Activated CD4-positive, alpha-beta T cell treated with anti-CD3 and anti-CD28 coated beads, Interleukin-2, amount 50 U/mL, for 24 hours (primary cell): ENCODE measurements at places on chromosomes 4 and X.
A peak's percentile ranks its signal among the peaks of the same experiment; 100 is the strongest.

GRCh38 chr4:101101072-101101471, 246.3 kb downstream of the PPP3CA start:
- no peak for DNase-seq

GRCh38 chr4:101331017-101331416, 16.3 kb downstream of the PPP3CA start:
- no peak for DNase-seq

- DNase-seq: no peak
Observed at GRCh38 chr4:40845154-40845835, 95.5 kb downstream of the NSUN7 start.

GRCh38 chr4:112282860-112283667, 2.6 kb downstream of the TIFA start:
- DNase-seq: no peak

- no peak for DNase-seq
Observed at GRCh38 chrX:1072637-1073377, 139.6 kb downstream of the CRLF2 start.

DNA sequence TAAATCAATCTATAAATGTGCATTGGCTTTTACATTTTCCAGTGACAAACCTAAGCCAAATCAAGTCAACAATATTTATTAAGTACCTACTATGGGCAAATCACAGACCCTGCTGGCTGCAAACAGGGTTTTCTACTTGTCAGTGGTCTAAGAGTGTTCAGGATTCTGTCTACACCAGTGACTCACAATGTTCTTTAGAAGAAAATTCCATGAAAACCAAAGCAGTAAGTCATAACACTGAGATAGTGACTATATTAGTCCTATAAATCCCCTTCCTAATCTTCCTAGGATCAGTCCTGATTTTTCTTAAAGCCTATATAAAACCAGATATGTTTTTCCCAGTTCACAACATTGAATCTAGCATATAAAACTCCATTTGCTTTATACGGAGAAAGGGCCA, 69.7 kb downstream of the PPP3CA start:
- DNase-seq: no peak

DNA sequence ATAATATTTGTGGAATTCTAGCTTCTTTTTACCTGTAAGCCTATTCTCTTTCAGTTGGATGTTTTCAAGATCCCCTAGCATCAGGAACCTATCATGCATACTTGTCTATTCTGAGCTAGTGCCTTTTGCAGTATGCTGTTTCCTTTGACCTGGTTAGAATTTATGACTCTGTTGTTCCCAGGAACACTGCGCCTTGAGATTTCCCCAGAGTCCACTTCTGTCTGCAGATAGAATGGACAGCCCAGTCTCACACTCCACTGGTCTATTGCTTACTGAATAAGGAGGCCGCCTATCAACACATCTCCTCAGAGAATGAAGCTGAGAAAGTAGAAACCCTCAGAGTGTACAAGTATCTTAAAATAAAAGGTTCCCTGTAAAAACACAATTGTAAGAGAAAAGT, 465.1 kb upstream of the GALNTL6 start:
- DNase-seq: no peak

DNA sequence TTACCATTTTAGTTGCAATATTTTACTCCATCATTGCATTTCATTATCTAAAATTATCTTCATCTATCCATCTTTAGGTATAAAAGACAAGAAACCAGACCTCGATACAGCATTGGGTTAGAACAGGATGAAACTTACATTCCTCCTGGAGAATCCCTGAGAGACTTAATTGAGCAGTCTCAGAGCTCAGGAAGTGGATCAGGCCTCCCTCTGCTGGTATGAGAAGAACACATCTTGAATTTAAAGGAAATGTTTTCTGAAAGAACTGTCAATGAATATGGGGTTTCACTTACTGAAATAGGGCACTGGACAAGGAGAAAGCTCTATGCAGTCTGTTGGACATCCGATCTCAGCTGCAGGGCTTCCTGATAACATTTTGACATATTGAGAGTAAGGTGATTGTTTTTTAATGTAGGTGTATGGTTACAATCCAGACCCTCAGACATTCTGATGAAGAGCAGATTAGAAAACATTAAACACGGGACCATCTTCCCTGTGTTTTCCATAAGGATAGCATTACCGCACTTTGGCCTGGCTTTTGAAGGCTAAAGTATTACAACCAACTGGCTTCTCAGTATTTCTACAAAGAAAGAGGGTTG, 367.2 kb downstream of the BMPR1B start:
- DNase-seq: no peak

DNA sequence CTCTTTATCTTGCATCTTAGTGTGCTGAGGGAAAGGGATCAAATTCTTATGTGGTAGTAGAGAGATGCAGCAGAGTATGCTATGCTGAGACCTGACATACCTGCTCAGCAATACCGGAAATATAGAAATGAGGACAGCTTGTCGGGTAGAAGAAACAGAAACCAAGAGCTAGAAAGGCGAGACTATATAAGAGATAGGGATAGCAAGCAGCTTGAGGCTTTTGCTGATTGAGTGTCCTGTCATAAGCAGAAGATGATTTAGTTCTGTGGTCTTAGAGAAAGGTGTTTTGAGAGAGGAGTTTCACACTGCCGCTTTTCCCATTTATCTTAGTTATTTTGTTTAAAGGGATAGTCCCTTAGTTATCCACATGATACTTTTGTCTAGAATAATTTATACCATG, 31.7 kb downstream of the USP9X start:
- DNase-seq: no peak

- DNase-seq: no peak
Observed at GRCh38 chr4:14178421-14178820, 550.9 kb upstream of the BOD1L1 start.

DNA sequence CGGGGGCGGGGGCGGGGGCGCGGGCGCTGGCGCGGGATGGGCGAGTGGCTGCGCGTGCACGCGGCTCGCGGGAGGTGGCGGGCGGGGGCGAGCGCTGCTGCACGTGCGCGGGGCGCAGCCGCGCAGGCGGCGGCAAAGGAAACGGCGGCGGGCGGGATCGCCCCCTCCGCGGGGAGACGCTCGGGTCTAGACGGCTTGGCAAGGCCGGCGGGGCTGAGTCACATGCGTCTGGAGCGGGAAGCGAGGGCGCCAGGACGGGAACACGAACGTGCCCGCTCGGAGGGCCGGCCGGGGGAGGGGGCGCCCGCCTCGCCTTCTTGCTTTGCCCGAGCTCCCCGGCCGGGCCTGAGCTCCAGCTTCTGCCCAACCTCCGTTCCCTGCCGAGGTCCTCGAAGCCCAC, 4.3 kb upstream of the HAUS7 start:
- no peak for DNase-seq

GRCh38 chr4:145189981-145190380, 9.6 kb upstream of the OTUD4 start:
- no peak for DNase-seq

- DNase-seq: no peak
Observed at GRCh38 chr4:52572936-52573485, 86.1 kb downstream of the USP46 start.

- no peak for DNase-seq
Observed at GRCh38 chrX:85620466-85620865, 241.0 kb upstream of the POF1B start.

- no peak for DNase-seq
Observed at GRCh38 chr4:177427192-177427591, 15.0 kb downstream of the AGA start.

- no peak for DNase-seq
Observed at GRCh38 chr4:138408758-138409157, 166.6 kb upstream of the SLC7A11 start.

- no peak for DNase-seq
Observed at GRCh38 chr4:10622728-10623127, 61.8 kb downstream of the CLNK start.

GRCh38 chrX:73289039-73289438, 74.4 kb upstream of the NAP1L2 start:
- no peak for DNase-seq

GRCh38 chr4:30450474-30450873, 269.7 kb upstream of the PCDH7 start:
- DNase-seq: no peak

GRCh38 chr4:147492761-147493160, 11.9 kb downstream of the EDNRA start:
- DNase-seq: no peak

- no peak for DNase-seq
Observed at GRCh38 chrX:134544513-134545151, 84.7 kb downstream of the HPRT1 start.

DNA sequence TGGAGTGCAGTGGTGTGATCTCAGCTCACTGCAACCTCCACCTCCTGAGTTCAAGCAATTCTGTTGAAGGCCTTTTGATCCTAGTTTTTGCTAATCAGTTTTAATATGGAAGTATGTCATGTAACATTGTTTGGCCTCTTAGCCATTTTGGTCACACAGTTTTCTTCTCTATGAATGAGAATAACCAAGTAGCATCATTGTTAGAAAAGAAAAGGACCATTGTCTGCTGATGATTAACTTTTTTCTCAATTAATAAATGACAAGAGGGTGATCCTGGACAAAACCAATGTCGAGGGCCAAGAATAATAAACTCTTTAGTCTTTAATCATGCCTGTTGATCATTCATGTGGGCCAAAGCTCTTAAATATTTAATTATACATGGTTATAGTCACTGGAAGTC, 289.3 kb upstream of the MAGEB2 start:
- DNase-seq: no peak

DNA sequence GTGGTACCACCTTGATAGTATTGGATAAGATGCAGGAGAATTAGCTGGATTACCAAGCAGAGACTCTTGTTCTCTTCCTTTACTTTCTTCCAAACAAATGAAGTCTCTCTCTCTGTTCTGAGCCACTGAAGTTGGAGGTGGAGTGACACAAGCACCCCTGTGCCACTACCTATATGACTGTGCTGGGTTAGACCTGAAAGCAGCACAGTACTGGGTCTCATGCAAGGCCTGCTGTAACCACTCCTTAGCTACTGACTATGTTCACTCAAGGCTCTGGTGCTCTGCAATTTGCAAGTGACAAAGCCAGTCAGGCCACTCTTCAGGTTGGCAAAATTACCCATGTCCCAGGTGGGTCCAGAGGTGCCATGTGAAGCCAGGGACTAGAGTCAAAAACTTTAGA, 389.6 kb upstream of the MAOA start:
- DNase-seq: no peak

GRCh38 chrX:85590638-85591037, 211.2 kb upstream of the POF1B start:
- DNase-seq: no peak

DNA sequence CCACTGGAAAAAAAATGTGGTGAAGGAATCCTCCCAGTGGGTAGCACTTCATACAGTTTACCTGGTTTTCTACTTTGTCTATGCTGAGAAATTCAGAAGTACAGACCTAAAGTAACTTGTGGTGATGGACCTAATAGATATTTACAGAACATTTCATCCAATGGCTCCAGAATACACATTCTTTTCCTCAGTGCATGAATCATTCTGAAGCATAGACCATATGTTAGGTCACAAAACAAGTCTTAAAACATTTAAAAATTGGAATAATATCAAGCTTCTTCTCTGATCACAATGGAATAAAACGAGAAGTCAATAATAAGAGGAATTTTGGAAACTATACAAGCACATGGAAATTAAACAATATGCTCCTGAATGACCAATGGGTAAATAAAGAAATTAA, 450.1 kb upstream of the INTU start:
- DNase-seq: no peak

DNA sequence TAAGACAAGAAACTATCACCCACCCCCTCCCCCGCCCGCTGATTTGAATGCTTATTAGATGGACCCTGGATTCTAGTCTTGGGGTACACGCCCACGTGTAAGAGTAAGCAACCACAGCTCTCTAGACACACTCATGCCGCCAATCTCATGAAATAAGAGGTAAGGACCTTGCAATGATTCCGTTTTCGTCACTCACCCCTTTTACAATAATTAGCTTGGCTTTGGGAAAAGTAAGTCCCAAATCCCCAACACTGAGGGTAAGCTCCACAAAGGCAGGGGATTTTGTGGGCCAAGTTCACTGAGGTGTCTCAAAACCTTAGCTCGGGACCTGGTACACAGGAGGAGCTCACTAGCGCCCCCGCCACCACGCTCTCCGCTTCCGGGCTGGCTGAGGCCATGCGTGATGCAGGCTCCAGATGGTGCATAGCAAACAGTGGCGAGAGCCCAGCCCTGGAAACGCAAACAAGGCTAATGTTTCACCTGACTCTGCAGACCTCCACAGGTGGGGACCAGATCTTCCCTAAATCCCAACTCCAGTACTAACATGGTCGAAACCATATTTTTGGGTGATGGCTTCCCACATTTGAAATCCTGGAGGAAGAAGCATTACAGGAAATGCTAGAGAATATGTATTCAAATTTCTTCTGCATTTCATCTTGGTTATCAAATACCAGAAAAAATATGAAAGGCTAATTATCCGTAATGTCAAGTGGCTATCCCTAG, 4.1 kb downstream of the PLAC8 start:
- DNase-seq: peak; percentile 79

DNA sequence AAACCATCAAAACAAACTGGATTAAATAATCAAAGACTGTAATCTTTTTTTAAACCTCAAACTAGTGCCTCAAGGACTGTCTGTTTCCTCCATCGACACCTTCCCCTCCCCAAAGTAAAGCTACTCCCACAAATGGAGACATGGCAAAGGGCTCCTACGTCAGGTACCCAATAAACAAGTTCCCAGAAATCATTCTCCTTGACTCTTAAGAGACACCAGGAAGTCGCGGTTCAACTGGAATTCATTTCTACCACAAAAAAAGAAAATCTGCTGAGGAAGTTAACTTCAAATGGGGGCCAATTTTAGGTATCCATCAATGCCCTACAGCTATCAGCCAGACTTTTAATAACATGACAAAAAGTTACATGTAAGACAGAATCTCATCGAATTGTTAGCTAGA, 2.5 kb downstream of the RPS4X start:
- DNase-seq: no peak

- DNase-seq: no peak
Observed at GRCh38 chr4:115323106-115323707, 209.8 kb upstream of the NDST4 start.

- DNase-seq: no peak
Observed at GRCh38 chr4:145107126-145107525, 9.0 kb downstream of the ABCE1 start.

- no peak for DNase-seq
Observed at GRCh38 chrX:45758319-45758718, 557.6 kb upstream of the DIPK2B start.

DNA sequence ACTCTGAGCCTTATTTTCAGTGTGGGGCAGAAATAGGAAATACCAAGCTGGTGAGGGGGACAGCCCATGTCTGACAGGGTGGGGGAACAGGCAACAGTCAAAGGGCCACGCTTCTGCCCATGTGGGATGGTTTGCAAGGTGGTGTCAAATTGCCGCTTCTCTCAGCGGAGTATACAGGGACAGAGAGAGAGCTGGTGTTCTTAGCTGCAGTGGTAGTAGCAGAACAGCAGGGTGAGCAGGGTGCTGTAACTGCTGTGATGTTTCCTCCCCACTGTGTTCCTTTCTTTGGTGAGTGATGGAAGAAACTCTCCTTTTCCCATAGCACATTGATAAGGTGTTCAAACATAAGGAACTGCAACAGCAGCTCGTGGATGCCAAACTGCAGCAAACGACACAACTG, 37.9 kb downstream of the RBBP7 start:
- no peak for DNase-seq
